ENCODE measurements at places on chromosomes 1 and 21.

DNA sequence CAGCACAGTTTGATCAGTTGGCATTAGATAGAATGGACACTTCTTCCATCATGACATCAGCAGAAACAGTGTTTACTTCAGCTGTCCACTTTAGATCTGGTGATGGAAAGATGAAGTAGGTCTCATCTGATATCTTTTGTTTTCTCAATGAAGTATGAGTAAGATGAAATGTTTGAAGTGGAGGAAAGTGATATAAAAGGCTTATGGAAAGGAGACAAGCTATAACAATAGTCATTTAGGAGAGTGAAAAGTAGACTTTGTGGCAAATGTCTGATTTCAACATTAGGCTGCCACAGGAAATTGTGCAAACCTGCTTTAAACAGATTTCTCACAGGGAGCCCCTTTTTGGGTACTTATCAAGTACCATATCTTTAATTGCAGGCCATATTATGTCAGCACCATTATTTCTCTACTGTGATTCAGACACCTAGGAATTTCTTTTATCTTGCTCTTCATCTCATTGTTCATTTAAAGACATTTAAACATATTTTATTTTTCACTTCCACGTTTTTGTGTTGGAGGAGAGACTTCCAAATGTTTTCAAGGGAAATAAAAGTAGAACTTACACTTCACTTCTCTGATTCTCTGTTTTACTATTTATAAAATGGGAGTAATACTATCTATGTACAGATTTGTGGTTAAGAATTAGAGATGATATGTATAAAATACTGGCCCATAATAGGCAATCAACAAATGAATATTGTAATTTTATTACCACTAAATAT lies 18.1 kb downstream of the PDC start:
- DNase-seq: no peak

DNA sequence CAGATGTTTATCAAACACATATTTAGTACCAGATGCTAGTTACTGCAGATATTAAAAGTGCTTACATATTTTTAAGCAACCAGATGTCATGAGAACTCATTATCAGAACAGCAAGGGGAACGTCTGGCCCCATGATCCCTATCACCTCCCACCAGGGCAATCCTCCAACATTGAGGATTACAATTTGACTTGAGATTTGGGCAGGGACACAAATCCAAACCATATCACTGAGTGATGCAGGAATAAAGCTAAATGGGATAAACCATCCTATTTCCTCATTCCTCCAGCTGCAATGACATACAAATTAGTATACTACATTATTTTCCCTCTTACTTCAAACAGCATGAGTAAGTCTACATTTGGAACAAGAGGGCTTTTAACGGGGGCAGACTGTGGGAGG lies 3.1 kb upstream of the KCNK2 start:
- no peak for DNase-seq

DNA sequence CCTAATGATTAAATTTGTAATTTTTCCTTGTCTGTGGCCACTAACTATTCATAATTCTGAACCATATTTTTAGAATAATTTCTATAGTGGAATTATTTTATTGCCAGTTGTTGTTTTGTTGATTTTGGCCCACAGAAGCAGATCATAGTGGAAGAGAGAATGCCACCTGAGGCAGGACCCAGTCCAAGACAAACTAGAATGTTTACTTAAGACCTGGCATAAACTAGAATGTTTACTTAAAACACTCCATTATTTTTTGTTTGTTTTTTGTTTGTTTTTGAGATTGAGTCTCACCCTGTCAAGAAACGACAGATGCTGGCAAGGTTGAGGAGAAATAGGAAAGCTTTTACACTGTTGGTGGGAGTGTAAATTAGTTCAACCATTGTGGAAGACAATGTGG lies 310.2 kb downstream of the MRPL39 start:
- no peak for DNase-seq

- no peak for DNase-seq
Observed at GRCh38 chr1:97063532-97063931, 341.9 kb downstream of the PTBP2 start.

DNA sequence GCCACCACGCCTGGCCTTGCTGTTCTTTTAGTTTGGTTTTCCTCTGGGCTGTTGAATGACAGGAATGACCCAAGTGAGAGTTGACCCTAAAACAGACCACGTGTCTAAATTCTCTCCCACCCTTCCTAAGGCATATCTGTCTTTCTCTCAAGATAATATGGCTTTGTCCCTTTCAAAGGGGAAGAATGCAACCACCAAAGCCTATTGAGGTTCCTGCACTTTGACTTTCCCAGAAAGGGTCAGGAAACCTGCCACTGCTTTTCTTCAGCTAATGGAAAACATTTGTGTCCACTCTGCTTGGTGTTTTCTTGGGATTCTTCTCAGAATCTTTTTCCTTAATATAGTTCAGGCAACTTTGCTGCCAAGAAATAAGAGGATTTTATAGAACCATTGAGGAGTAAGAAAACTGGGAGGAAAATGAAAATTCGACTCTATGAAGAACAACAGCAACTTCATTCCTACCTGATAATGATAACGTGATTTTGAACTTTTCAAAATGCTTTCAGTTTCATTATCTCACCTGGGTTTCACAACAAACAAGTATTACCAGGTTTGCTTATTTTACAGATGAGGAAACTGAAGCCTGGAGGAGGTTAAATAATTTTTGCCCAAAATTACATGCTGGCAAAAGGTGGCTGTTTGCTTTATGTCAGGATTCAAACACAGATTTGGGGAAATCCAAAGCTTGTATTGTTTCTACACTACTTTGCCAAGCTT lies 6.9 kb downstream of the PLPP3 start:
- no peak for DNase-seq

DNA sequence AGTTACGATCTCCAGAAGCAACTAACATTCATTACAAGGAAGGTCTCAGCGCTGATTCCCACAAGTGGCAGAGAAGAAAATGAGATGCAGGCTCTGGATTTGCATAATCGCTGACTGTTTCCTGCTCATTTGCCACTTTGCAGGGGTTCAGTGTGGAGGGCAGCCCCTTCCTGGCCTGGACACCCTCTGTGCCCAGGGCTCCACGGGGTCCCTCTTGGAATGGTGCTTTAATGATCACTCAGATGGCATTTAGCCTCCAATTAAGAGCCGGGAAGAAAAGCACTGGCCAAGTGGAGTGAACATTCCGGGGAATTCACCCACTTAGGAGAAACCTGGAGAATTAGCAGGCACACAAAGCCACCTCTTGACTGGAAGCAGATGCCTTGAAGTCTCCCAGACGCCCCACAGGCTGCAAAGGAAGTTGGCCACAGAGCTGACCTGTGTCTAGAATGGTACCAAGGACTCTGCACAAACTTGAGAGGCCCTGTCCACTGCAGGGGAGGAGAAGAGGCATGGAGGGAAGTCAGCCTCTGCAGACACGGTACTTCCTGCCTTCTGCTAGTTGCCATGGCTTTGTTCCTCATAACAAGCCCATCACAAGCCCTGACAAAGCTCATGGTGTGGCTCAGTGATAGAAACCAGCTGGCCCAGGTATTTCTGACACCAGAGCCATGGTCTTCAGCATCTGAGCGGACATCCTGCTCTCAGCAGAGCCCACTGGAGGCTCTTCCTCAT lies 157.2 kb downstream of the KAZN start:
- DNase-seq: no peak

DNA sequence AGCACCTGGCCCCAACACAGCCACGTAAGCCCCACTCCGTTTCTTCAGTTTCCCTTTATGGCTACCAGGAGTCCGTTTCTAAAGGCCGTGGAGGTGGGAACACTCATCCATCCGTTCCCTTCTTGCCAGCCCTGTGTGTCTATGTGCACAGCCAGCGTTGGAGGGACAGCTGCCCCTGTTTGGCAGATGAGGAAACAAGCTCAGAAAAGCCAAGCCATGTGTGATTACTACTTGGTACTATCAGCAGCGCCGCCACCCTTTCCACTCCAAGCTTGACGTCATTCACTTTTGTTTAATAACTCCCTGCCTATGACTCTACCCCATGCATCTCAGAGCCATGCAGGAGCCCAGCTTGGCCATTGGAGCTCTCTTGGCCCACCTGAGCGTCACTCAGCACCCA lies 3.5 kb downstream of the LRP8 start:
- no peak for DNase-seq

DNA sequence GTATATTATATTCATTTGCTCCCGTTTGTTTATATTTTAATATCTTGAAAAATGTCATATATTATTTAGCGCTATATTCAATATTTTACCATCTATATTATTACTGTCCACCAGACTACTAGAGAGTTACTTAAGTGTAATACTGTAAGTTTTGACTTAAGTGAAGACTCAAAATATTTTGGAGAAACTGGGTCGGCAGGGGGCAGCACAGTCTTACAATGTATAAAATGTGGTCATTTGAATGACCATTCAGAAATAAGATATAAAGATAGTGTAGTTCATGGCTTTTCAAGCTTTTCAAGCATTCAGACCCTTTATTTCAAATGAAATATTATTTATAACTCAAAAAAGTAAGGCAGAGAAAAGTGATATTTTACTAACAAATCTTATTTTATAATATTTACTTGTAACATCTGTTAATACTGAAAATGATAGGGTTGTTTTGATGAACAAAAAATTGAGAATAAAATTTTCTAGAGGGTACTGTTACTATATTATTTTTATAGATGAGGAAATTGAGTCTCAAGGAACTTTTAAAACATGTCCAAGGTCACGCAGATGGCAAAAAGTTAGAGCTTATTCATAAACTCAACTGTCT lies 89.0 kb upstream of the SERTAD4 start:
- peak; percentile 14 for DNase-seq

GRCh38 chr1:172398193-172398592 lies 22.3 kb upstream of the C1orf105 start:
- DNase-seq: no peak

DNA sequence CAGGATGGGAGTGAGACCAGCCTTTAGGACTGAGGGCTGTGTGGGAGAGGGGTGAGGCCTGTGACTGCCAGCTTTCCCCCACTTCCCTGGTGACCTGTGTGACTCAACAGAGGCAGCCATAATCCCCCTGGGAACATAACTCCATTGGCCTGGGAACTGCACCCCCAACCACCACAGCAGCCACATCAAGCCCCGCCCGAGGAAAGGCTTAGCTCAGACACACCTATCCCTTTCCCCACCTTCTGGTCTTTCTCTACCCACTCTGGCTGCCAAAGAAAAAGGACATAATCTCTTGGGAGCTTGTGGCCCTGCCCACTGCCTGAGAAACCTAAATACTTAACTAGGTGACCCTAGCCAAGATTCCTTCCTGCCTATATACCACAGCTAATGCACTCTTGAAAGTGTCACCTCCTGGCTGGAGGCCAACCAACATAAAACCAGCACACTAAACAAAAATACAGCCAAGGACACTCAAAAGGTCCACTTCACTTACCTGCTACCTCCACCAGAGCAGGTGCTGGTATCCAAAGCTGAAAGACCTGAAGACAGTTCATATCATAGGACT lies 406.6 kb upstream of the CAMK1G start:
- DNase-seq: no peak

GRCh38 chr1:33902486-33903209 lies 38.8 kb downstream of the HMGB4 start:
- no peak for DNase-seq

DNA sequence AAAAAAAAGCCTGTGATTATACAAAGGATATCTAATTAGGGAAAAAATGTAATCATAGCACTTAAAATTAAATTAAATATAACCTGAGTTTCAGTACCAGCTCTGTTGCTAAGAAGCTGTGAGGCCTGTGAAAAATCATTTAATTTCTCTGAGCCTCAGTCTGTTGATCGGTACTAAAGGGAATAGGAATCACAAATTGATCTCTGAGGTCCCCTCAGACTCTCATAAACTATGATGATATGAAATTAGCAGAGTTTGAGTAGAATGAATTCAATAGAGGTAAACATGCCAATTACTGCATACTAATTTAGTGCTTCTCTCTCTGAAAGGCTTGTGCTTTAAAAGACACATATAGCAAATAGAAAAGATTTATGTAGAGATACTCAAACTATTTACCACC lies 416.8 kb upstream of the NCAM2 start:
- no peak for DNase-seq

DNA sequence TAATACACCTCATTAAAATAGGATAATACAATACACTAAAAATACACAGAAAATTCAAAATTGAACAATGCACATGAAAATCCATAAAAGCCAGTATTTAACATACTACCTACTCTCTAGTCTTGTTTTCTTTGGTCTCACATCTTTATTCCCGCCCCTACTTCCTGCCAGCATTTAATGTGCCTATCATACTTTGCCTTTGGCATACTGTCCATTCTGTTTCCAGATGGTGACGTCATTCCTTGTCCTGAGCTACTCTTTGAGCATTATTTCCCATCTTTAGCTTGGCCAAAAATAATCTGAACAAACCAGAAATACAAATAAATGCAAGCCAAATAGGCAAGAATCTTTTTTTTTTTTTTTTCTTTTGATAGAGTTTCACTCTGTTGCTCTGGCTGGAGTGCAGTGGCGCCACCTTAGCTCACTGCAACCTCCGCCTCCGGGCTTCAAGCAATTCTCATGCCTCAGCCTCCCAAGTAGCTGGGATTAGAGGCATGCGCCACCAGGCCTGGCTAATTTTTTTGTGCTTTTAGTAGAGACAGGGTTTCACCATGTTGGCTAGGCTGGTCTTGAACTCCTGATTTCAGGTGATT lies 4.4 kb downstream of the HFM1 start:
- DNase-seq: no peak

DNA sequence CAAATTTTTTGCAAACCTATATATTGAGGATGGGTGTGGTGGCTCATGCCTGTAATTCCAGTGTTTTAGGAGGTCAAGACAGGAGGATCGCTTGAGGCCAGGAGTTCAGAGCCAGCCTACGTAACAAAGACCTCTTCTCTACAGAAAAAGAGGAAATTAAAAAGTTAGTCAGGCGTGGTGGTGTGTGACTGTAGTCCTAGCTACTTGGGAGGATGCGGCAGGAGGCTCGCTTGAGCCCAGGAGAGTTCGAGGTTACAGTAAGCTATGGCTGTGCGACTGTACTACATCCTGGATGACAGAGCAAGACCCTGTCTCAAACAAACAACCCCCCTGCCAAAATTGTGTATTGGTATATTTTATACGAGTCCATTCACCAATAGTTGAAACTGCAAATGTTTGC lies 589.7 kb downstream of the DPYD start:
- no peak for DNase-seq

DNA sequence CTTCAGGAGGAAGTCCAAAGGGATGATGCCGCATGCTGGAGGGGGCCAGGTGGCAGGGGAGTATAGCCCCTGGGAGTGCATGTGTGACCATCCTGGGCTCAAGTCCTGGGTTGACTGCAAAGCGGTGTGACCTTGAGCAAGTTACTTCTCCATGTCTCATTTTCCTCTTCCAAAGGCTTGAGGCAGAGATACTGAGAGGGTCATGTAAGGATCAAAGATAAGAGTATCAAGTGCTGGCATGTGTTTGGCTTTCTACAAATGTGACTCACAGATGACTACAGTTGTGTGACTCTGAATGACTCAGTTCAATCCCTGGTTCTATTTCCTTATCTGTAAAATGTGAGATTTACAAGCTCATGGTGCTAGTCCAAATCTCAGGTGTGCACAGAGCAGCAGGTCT lies 26.1 kb downstream of the PROK1 start:
- DNase-seq: peak; percentile 63
